Left renal cortex interstitium (tissue), 4 donors: ENCODE measurements at places on chromosomes 4 and X. TPM values are rescaled to one million over a fixed set of nuclear protein-coding genes. Genes with fewer than 3 reads are reported as not detected.

Gene LEF1
- 73.8 TPM for polyA plus RNA-seq

Gene TAF7L
- polyA plus RNA-seq: 0.56 TPM

Gene CDS1
- polyA plus RNA-seq: 24.3 TPM

- DNase-seq: peak; percentile 72
Observed at GRCh38 chr4:77699731-77700210, 94.2 kb downstream of the CXCL13 start.

DNA sequence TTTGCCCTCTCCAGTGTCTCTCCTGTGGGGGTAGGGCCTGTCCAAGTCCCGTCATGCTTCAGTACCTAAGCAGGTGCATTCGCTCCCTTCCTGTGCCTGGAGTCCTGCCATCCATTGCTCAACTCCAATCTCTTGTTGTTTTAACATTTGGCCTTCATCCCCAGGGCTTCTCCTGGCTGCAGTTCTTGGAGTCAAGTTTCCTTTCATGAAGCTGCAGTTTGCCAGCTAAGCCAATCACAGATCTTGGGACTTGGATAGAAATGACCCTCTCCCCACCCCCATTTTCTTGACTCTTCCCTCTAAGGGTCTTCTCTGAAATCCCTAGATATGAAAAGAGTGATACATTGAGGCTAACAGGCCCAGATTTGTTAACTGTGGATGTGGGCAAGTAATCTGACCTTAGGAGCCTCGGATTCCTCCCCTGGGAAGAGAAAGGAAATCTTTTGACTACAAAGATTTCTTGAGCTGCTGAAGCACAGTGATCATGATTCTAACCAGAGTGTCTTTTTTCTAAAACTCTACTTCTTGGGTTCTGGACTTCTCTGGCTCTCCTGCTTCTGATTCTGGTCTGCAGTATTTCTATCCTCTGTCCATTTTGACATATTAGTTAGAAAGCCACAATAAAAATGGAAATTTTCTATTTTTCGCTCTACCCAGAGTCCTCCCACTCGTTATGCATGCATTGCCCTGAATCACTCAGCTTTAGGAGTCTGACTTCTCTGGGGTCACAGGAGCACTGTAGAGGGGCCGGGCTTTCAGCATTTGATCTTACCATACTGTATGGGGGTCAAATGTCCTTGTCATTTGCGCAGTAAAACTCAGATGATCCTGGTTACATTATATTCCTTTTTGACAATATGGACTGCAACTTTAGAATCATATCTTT lies 61.0 kb downstream of the CHRNA9 start:
- peak; percentile 73 for DNase-seq

GRCh38 chrX:32673193-32673592 lies 538.2 kb downstream of the DMD start:
- no peak for DNase-seq

DNA sequence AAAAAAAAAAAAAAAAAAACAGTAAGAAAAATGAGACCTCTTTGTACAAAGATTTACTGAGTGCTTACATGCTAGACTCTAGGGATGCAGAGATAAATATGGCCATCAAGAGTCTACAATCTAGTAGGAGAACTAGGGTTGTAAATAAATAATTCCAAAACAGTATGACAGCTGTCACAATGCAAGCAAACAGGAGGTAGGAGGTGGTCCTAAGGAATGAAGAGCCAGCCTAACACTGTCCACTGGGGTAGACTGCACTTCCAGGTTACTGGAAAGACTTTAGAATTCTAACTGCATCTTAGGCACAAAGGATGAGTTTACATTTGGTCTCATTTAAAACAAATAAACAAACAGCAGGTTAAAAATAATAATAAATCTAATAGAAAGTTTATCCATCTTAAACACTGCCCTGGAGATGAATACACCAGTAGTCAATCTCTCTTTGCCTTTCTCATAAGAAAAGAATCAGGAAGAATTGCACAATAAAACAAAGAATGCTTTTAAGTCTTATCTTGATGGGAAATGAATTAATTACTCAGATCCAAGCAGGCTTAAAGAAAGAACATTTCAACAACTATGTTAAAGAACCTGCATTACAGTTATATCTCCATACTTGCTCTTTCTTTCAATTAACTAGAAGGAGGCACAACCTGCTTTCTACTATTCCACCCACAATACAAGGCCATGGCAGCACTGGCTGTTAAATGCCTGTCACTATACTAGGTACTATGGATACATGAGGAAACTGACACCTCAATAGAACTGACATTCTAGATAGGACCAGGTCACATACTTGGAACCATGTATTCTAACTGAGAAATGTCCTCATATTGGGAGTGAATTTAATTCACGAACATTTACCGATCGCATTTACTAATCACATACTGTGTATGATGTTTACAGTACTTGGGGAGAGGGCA lies 12.7 kb downstream of the ADGRA3 start:
- DNase-seq: no peak

GRCh38 chrX:110414273-110414672 lies 55.6 kb downstream of the RTL9 start:
- DNase-seq: no peak

DNA sequence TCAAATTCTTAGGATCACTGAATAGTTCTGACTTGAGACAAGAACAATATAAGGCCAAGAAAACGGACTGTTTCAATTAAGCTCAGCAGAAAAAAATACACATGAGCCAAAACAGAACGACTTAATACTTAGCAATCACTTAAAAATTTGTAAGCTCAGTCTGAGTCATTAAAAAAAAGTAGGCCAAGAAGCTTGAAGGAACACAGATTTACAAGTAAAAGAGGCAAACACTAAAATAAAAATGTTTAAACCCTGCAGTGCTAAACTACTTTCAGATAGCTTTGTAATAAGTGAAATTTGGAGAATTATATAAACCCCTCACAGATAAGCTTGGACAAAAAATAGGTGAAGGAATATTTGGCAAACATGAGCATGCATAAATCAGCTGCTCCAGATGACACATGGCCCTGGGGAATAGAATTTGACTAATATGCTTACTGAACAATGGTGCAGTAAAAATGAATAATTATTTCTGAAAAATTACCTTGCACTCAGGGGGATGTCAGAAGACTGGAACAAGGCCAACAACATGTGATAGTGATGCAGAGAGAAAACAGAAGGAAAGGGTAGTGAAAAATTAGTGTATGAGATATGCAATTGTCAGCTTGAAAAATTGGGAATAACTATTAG lies 49.6 kb downstream of the LNX1 start:
- no peak for DNase-seq

DNA sequence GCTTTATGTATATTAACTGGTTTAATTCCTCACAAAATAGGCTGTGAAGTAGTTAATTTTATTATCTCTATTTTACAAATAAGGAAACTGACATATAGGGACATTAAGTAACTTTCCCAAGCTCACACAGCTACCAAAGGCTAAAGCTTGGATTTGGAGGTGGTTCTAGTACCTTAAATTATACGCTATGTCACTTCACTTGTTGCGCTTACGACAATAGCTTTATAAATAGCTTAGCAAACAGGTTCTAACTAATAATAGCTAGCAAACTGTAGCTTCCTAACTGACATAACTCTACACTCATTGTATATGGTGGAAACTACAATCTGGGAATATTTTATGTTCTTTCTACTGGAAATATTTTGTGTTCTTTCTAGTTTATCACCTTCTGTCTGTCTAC lies 666.4 kb upstream of the CPEB2 start:
- DNase-seq: no peak
